Endodermal cell (in vitro differentiated cells): ENCODE measurements at places on chromosomes 12 and 14.
A peak's percentile ranks its signal among the peaks of the same experiment; 100 is the strongest.

- DNase-seq: no peak
These were observed 55.3 kb downstream of the PPM1H start for GRCh38 chr12:62879691-62880090.

- DNase-seq: peak; percentile 40
These were observed 130.5 kb downstream of the KIF26A start for GRCh38 chr14:104268725-104269436.

- DNase-seq: no peak
These were observed 32.5 kb downstream of the NCKAP5L start for GRCh38 chr12:49795654-49796105.

- no peak for DNase-seq
These were observed 708.6 kb upstream of the TMEM132C start for GRCh38 chr12:127558361-127558760.

DNA sequence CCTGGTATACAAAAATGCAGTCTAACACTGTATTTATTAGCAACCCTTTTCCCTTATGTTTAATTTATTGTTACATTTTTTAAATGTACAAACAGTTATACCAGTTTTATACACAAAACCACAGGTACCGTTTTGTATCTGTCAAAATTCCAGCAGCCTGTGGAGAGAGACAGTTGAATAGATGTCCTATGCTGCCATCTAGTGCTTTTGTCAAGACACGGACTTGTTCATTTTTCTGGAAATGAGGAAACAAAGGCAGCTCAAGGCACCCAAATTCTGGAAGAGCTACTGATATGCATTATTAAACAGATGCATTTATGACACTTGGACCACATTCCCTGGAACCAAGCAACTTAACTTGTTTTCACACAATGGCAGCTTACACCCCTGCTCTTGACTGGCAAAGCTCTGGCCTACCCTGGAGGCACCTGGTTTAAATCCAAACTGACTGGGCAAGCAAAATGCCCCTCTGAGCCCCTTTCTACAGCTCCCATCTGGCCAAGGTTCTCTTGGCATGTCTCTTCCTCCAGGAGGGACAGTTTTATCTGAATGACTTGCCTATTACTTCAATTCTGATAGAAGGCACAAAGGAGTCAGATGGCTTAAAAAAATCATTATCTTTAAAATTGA lies 286.9 kb upstream of the PRKD1 start:
- peak; percentile 52 for DNase-seq

GRCh38 chr14:91873471-91874415 lies 6.4 kb upstream of the TC2N start:
- DNase-seq: no peak

GRCh38 chr12:22435583-22435982 lies 101.1 kb upstream of the ST8SIA1 start:
- no peak for DNase-seq

DNA sequence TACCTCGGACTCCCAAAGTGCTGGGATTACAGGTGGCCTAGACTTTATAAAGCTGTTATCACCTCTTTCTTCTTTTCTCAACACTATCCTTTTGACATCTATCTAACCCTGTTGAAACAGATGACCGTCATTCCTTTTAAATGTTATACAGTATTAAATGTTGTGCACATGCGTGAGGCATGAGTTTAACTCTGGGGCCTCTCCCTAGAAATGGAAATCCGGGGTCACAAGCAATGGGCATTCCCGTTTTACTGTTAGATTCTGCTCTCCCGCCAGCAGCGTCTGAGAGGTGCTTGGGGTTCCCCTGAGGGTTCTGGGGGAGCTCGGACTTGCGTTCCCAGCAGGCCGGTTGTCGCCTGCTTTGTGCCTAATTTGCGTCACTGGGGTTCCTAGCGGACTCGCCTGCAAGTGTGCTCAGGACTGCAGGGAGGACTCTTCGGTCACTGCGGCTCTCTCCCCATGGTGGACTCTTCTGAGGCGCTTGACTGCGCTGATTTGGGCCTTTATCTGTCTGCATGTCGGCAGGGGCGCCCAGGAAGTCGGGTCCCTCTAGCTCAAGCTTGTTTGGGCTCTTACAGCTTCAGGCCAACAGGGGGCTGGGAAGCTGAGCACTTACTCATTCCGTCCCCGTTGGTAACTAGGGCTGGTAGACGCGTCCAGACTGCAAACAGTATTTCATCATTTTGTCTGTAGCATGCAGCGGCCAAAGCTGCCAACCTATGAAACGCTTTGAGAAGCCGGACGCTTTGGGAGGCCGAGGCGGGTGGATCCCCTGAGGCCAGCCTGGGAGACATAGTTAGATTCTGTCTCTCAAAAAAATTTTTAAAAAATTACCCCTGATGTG lies 1.2 kb upstream of the RAN start:
- peak; percentile 94 for DNase-seq

DNA sequence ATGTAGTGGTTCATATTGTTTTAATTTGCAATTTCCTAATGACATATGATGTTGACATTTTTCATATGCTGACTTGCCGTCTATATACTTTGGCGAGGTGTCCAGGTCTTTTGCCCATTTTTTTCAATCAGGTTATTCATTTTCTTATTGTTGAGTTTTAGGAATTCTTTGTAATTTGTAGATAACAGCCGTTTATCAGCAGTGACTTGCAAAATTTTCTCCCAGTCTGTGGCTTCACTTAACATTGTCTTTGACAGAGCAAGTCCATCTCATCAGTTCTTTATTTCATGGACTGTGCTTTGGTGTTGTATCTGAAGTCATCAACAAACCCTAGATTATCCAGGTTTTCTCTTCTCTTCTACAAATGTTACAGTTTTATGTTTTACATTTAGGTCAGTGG lies 12.6 kb upstream of the KLHDC2 start:
- DNase-seq: no peak

DNA sequence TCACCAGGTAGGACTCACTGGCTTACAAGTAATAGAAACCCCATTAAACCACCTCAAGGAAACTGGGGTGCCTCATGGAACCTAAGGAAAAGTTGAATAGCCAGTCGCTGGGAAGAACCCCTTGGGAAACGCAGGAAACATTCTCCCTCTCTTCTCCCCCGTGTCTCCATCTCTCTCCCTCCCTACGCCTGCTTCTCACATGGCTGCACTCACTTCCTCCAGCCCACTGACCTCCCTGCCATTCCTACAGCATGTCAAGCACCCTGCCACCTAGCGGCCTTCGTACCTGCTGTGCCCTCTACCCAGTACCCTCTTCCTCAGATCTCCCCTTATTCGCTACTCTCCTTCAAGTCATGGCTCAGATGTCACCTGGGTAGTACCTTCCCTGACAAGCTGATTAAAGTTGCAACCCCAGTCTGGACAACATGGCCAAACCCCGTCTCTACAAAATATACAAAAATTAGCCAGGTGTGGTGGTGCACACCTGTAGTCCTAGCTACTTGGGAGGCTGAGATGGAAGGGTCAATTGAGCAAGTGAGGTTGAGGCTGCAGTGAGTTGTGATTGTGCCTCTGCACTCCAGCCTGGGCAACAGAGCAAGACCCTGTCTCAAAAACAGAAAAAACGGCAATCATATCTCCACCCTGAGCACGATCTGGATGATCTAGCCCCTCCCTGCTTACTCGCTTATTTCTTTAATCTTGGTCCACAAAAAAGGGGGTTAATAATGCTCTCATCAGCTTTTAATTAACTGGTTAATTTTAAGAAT lies 6.4 kb upstream of the DTX1 start:
- DNase-seq: peak; percentile 94

GRCh38 chr14:39568809-39569538 lies 136.7 kb upstream of the FBXO33 start:
- no peak for DNase-seq

DNA sequence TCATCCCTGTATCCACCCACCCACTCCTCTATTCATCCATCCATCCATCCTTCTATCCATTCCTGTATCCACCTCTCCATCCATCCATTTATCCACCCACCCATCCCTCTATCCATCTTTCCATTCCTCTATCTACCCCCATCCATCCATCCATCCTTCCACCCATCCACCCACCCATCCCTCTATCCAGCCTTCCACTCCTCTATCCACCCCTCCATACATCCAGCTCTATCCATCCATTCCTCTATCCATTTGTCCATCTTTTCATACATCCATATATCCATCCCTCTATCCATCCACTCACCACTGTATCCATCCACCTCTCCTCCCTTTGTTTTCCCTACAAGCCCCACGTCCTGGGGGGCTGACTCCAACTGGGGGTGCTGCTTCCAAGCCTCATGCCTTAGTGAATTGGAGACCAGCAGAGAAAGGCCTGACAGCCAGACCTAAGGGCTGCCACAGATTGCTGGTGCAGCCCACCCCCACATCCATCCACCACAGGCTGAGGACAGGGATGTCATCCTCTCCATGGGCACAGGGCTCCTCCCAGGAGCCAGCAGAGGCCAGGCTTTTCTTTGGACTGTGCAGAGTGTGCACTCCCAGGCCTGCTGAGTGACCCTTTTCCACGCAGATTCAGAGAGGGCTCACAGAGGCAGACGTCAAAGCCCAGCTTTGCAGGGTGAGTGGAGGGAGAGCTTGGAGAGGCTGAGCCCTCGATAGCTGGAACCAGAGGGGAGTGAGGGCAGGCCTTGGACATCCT lies 18.9 kb upstream of the GPR132 start:
- DNase-seq: peak; percentile 14
